Activated T-helper 1 cell treated with anti-CD3 and anti-CD28 coated beads, Interleukin-12 subunit alpha, Interleukin-12 subunit beta, Interleukin-2, Interleukin-4 antibody, amounts not matched to agents 30 ng/mL and 10 ng/mL and 1 ng/mL, durations not matched to agents 14 hours and 24 hours and 36 hours (primary cell): ENCODE measurements at places on chromosomes 7 and 10. TPM values are rescaled to one million over a fixed set of nuclear protein-coding genes. Genes with fewer than 3 reads are reported as not detected.

ANKRD61 gene
- 0.44 and 0.56 TPM in 2 replicates for total RNA-seq

ELFN1 gene
- 0.05 TPM in 1 of 2 replicates, not detected in the other for total RNA-seq

RBP3 gene
- total RNA-seq: not detected in 2 replicates

UNC5B gene
- 0.07 and 0.10 TPM in 2 replicates for total RNA-seq

MBL2 gene
- total RNA-seq: not detected in 2 replicates

ABCB1 gene
- 3.3 and 3.6 TPM in 2 replicates for total RNA-seq

HACD1 gene
- 0.80 and 1.5 TPM in 2 replicates for total RNA-seq

CAMK2B gene
- 0.47 and 0.76 TPM in 2 replicates for total RNA-seq

CCDC6 gene
- 97.6 and 103 TPM in 2 replicates for total RNA-seq

WNT8B gene
- total RNA-seq: 0.10 and 0.24 TPM in 2 replicates

TRIM24 gene
- 15.7 and 17.1 TPM in 2 replicates for total RNA-seq

ZDHHC16 gene
- total RNA-seq: 48.3 and 48.8 TPM in 2 replicates

TDRD1 gene
- total RNA-seq: 0.10 and 0.13 TPM in 2 replicates

MPP7 gene
- 0.15 and 0.29 TPM in 2 replicates for total RNA-seq

ASB15 gene
- not detected in 2 replicates for total RNA-seq

TEX47 gene
- not detected in 2 replicates for total RNA-seq
